ENCODE measurements at places on chromosomes 3 and 15. TPM values are rescaled to one million over a fixed set of nuclear protein-coding genes. Genes with fewer than 3 reads are reported as not detected.

CEP19 gene
- 3.3 TPM for total RNA-seq

- no peak for DNase-seq
Measured at GRCh38 chr3:49793486-49794085, 6.1 kb downstream of the CDHR4 start.

VWA5B2 gene
- not detected for total RNA-seq

XIRP1 gene
- total RNA-seq = 0.09 TPM

DNA sequence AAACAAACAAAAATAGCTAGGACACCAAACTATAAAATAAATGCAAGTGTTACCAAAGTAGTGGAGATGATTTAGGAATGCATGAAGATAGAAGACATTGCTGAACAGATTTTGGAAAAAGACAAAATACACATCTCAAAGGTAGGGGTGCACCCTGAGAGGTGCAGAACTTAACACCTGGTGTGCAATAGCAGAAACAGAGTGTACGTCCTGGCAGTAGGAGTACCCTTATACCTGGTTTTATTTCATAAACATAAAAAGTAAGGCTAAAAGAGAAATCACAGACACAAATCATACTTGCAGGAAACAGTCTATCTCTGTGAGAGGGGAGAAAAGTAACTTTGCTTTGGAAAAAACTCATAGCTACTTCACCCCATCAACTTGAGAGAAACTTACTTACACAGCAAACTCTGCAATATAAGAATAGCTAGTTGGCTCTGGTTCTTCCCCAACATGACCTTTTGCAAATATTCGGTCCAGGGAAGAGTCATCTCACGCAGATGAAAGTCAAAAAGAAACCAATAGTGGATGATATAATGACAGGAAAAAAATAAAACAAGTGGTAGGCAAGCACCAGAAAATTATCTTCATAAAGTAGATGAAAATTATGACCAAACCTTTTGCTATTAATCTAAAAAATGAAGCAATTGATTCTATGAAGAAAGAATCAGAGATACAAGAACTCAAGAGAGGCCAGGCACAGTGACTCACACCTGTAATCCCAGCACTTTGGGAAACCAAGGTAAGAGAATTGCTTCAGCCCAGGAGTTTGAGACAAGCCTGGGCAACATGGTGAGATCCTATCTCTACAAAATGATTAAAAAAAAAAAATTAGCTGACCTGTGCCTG, 108.9 kb upstream of the BNIP2 start:
- DNase-seq = no peak

DNA sequence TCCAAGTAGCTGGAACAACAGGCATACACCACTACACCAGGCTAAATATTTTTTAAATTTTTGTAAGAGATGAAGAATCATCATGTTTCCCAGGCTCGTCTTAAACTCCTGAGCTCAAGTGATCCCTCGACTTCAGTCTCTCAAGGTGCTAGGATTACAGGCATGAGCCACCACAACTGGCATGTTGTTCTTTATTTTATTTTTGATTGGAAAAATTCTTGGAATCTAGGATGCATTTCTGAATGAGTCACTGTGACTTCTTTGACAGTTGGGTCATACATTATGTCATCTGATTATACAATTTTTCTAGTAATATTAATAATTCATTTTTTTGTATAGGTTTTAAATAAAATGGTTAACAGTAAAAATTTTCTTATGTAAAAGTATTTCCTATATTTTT, 870.2 kb downstream of the SI start:
- DNase-seq = no peak

DNA sequence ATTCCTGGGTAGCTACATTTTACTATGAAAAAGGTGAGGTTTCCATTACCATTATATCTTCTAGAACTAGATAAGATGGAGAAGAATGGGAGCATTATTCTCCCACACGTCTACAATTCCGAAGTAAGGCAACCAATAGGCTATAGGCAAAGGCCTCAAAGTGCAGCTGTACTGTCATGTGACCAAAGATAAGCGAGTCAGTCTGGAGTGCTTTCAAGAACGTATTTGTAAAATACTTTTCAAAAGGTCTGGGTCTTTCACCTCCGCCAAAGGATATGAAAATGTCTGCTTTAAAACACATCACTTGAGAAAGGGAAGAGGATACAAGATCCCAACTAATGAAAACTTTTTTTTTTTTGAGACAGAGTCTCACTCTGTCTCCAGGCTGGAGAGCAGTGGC, 9.9 kb downstream of the CCPG1 start:
- no peak for DNase-seq

NMNAT3 gene
- total RNA-seq = 5.9 TPM

DNA sequence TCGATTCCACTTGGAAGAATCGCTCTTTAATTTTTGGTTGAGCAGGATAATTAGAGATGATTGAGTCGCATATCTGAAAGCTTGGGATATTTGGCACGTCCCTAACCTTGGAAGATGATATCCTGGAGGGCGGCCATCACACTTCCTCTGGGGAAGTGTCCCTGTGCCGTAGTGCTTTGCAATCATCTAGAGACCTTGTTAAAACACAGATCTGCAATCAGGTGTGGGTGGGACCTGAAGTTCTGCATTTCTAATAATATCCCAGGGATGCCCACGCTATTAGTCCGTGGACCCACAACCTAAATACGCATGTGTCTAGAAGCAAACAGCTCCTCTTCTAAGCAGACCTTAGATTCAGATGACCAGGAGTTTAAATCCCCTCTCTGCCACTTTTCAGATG, 20.5 kb downstream of the MYO1E start:
- no peak for DNase-seq

- DNase-seq = no peak
Measured at GRCh38 chr15:48406911-48407310, 75.7 kb downstream of the DUT start.

FOXL2 gene
- total RNA-seq = 0.14 TPM

CFAP20DC gene
- total RNA-seq = 1.9 TPM

DNA sequence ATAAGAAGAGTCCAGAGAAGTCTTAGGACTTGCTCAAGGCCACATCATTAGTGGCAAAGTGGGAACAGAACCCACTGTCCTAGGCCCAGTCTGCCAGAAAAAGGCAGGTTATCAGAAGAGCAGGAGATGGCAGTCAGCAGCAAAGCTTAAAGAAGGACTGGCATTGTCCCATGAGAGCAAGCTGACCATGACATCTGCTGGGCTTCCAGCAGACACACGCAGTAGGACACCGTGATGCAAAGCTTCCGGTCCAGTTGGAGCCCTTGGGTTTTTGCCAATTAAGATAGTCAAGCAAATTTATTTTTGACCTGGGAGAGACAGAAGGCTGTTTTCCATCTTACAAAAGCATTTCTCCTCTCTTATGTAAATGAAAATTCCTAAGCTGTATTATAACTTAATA, 42.1 kb downstream of the ZBTB38 start:
- no peak for DNase-seq

- DNase-seq = no peak
Measured at GRCh38 chr3:57164217-57164656, 916 bp downstream of the IL17RD start.

DNA sequence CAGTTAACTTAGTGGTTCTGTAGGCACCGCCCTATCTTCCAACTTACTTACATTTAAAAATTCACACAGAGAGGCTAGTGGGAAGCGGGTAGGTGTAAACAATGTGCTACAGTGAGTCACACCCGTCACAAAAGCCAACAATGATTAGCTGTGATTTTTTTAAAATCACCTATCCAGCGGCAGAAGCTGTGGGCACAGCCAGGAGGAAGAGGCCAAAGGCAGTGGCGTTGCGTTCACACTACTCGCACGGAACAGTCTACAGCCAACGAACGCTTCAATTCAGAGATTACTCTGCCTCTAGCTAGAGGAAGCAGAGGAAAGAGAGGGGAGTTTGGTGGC, 2.5 kb upstream of the NLGN1 start:
- DNase-seq = peak; percentile 40

DNA sequence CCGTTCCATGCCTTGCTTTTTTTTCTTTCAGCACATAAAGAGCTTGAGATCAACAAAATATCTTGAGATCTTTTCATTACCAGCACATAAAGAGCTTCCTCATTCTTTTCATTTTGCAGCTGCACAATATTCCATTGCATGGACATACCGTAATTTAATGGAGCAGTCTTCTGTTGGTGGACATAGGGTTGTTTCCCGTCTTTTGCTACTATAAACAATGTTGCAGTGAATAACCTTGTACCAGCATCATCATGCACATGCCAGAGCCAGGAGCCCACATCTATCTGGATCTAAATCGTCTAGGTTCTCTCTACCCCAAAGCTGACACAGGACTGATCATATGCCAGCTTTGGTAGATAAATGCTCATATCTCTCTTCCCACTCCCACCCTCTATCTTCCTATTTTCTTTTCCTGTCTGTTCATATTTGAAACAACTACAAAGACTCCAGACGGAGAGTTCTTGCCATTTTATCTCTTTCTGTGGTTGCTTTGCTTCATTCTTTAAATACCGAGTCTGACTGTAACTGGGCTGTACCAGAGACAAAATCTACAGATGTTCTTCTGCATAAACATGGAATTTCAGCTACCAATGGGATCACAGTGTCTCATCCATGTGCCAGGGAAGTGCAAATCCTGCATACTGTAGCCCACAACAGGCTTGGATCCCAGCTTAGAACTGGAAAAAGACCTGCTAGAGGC, 47.1 kb upstream of the AKAP13 start:
- peak; percentile 38 for DNase-seq

GOLGA8O gene
- total RNA-seq = 1.4 TPM

DNA sequence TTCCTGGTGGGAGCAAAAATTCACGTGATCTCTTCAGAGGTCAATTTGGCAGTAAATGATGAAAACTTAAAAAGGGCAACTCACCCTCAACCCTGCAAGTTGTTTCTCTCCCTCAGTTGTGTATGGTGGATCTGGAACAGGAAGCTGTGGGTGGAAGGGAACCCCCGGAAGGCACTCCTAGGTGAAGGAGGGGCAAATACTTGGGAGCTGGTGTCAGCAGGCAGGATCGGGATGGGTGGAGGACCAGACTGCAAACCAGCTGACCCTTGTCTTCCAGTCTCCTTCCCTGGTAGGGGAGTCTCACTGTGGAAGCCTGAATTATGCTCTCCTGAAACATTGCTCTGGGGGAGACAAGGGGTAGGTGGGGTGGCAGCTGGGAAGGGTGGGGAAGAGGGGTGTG, 33.5 kb downstream of the PRR23E start:
- no peak for DNase-seq

- DNase-seq = no peak
Measured at GRCh38 chr3:193008654-193009053, 91.0 kb upstream of the MB21D2 start.

- DNase-seq = no peak
Measured at GRCh38 chr15:23566651-23567050, 1.2 kb downstream of the MKRN3 start.

DNA sequence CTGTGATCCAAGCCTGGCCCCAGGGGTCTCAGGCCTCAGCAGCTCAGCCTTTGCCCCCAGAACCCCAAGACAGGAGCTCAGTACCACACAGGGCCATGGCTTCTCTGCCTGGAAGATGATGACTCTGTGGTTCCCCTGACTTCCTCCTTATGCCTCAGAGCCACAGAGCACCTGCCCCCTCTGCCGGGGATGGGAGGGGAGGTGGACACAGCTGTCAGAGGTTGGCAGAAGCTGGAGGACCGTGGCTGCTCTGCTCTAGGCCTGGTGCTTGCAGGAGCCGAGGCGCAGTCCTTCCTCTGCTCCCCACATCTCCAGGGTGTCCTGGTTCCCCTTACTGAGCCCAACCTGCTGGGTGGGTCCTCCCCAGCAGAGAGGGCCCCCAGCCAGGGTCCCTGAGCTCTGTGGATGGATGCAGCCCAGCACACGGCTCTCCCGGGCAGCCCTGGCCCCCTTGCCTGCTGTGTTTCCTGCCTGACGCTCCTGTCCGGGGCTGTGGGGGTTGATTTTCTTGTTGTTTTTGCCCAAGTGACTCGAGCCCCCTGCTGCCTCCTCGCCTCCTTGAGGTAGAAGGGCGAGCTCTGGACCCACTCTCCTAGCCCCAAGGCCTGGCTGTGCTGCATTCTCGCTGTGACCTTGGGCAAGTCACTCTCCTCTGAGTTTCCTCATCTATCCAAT, 36.6 kb downstream of the PSTPIP1 start:
- no peak for DNase-seq

- DNase-seq = no peak
Measured at GRCh38 chr15:39939487-39940452, 5.9 kb downstream of the EIF2AK4 start.

ITGA11 gene
- 2.6 TPM for total RNA-seq

- DNase-seq = peak; percentile 19
Measured at GRCh38 chr15:56919609-56920366, 1.3 kb downstream of the TCF12 start.

ST8SIA2 gene
- 0.09 TPM for total RNA-seq

DNA sequence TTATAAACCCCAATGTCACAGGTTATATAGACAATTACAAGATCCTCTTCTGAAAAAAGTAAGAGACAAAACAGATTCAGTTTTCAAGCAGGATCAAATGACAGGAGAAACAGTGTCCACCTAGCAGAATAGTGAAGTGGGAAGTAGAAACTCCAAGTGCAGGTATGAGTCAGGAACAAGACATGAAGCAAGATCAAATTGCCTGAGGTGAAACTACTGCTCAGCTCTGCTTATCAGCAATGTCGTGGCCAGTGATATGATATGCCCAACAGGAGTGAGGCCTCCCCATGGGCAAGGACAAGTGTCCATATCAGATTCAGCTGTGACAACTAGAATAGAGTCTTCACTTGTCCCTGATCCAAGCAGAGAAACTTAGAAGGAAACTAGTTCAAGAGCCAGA, 100.0 kb downstream of the ZMAT3 start:
- DNase-seq = no peak

DNA sequence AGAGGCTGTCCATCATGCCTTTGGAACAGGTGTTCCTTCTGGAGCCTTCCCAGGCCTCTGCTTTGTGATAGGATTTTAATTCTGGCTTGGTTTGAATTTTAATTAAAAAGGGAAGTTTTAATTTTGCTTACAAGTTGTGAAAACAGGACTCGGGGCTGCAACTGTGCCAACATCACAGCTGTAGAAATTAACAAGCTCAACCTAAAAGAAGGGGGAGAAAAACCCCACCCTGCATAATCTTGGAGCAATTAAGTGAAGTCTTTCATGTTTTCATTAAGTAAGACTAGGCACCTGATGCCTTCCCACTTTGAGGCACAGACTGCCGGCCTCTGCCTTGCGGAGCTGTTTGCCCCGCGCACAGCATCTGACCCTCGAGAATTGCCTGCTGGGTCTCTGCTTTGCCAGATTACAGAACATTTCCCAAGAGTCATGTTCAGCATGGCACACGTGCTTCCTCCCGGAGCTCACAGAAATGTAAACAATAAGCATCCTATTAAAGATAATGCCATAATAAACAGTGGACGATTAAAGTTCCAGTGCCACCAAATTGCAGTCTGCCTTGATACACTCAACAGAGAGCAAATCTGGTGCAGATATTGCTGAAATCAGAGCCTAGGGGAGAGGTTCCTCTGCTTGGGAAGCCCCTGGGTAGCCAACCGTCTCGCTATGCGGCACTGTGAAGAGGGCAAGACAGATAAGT, 364.2 kb downstream of the LRTM1 start:
- no peak for DNase-seq
